Breast epithelium (tissue), 4 donors: ENCODE measurements at places on chromosomes 5 and 9. TPM values are rescaled to one million over a fixed set of nuclear protein-coding genes. Genes with fewer than 3 reads are reported as not detected.

Gene SH3RF2
- 9.4 TPM for total RNA-seq

GRCh38 chr5:28691526-28691925 is 1653.1 kb upstream of the CDH9 start:
- DNase-seq: no peak

- no peak for DNase-seq
Measured at GRCh38 chr9:76424491-76424890, 30.3 kb upstream of the RFK start.

GRCh38 chr5:111016801-111017200 is 54.7 kb upstream of the TSLP start:
- no peak for DNase-seq
